ENCODE measurements at places on chromosomes 13 and 19.
A peak's percentile ranks its signal among the peaks of the same experiment; 100 is the strongest.

- DNase-seq = no peak
These were observed 730 bp upstream of the ABCC4 start for GRCh38 chr13:95301968-95302393.

DNA sequence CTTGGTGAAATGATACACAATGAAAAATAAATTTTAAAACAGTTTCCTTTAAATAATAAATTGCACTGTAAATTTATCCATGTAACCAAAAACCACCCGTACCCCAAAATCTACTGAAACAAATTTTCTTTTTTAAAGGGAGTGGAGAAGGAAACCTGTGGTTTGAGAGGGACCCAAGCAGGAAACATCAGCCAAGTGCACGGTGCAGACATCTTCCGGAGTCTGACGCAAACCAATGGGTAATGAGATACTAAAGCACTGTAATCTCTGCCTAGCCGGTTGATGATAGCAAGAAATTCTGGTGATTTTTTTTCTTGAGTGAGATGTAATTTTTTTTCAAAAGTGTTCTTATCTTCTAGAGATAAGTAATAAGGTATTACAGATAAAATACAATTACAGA lies 115.4 kb downstream of the ABCC4 start:
- DNase-seq = no peak

DNA sequence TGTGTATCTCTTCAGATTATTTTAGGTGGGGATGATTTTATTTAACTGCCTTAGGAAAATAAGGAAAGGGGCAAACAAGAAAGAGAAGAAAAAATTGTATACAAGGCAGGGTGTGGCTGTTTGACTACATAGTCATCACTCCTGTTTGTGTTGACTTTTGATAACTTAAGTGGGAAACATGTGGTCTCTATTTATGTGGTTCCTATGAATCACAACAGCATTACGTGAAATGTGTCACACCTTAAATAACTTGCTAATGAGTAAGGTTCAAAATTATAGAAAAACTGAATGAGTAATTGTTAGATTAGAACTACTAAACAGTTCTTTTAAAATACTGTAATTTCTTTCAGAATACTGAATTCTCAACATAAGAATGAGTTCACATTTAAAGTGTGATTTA lies 69.3 kb downstream of the LMO7 start:
- DNase-seq = no peak

- no peak for DNase-seq
These were observed 338.6 kb downstream of the KCNRG start for GRCh38 chr13:50353651-50354415.

DNA sequence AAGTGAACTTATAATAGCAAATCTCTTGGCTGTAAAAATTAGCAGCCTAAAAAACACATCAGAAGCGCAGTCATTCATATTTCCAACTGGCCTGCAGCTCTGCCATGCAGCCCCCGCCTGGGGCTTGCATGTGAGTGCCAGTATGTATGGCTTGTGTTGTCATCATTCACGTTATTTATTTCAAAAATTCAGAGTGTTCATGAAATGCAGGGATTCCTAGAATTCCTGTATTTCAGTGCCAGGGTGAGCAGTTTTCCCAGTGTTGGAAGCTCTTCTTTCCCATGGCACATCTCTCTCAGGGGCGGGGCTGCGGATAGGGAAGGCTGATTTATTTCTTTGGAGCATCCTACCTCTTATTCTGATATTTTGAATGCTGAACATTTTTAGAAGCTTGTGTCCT lies 234.6 kb downstream of the FGF9 start:
- no peak for DNase-seq

DNA sequence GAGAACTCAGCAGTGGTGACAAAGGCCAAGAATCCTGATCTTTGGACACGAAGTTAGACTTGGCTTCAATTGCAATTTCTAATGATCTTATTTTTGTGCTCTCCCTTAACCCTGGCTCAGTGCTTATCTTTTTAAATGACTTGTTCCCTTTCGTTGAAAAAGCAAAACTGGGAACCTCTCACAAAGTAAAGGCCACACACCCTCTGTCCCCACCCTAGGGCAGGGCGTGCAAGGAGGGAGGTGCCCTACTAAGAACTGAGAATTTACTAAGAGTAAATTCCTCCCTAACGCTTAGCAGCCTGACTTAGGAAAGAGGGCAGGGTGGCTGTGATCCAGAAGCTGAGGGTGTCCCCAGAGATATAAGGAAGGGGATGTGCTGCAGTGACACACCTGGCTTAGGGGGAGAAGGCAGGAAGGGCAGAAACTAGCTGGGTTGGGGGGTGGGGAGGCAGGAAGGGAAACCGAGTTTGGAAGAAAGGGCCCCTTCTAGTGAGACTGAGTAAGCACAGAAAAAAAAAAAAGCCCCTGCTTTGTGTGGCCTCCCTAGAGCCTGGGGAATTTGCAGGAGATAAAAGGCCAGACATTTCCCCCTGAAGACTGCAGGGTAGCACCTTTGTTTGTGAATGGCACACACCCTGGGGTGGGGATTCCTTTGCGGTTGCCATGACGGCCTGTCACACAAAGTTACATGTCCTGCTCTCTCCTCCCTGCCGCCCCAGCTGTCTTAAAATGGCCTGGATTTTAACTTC lies 435.1 kb downstream of the EFNB2 start:
- DNase-seq = no peak

DNA sequence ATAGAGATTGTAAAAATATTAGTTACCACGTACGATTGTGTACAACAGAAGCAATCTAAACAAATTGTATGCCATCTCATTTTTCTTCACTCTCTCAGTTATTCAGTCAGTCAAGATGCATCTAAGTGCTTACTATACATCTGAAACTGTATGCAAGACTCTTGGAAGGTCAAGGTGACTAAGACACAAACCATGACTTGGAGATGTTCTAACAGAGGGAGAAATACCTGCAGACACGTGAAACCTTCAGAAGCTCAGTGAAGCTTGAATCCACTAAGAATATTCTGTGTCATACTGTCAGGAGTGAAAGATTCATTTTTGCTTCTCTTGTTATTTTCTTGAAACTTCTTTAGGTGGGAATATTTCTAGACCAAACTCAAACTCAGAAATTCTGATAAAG lies 365.4 kb downstream of the ITGBL1 start:
- no peak for DNase-seq

DNA sequence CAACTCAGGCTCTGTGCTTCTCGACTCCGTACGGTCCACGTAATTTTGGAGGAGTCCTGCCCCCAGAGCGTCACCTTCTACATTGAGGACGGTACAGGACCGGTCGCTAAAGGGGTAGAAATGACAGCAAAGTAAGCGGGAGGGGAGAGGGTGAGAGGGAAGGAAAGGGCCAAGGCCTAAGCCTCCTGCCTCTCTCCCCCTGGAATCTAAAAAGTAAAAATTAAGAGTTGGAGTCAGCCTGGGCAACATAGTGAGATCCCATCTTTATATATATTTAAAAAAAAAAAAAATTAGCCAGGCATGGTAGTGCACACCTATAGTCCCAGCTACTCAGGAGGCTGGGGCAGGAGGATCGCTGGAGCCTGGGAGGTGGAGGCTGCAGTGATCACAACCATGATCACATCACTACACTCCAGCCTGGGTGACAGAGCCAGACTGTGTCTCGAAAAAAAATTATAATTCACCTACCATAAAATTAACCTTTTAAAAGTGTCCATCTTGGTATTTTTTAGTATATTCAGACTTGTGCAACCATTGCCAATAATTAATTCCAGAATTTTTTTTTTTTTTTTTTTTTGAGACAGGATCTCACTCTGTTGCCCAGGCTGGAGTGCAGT lies 12.6 kb downstream of the SLC1A5 start:
- DNase-seq = no peak

- DNase-seq = no peak
These were observed 165.8 kb downstream of the KDM4B start for GRCh38 chr19:5134691-5135090.

DNA sequence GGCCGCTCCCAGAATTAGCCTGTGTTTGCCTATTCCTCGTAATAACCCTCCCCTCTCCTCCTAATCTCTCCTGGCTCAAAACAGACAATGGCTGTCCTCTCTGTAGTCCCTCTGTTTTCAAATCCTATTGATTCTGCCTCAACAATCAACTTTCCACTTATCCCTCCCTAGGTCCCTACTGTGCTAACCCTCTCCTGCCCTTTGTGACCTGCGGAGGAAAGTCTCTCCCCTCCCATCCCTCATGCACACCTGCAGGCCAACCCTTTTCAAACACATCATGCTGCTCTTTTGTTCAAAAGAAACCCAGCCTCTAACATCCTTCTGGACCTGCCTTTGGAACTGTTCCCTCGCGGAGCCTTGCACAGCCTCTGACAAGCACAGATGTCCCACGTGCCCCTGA lies 37.3 kb downstream of the CILP2 start:
- DNase-seq = no peak

- no peak for DNase-seq
These were observed 165.4 kb downstream of the KCTD12 start for GRCh38 chr13:76720821-76721220.

- no peak for DNase-seq
These were observed 564.3 kb downstream of the SLITRK5 start for GRCh38 chr13:88235441-88235840.

GRCh38 chr19:50628146-50628545 lies 11.5 kb downstream of the SYT3 start:
- no peak for DNase-seq

GRCh38 chr13:77502104-77502720 lies 33.3 kb upstream of the SCEL start:
- no peak for DNase-seq

- DNase-seq = no peak
These were observed 63.0 kb downstream of the TBC1D4 start for GRCh38 chr13:75418997-75419396.

DNA sequence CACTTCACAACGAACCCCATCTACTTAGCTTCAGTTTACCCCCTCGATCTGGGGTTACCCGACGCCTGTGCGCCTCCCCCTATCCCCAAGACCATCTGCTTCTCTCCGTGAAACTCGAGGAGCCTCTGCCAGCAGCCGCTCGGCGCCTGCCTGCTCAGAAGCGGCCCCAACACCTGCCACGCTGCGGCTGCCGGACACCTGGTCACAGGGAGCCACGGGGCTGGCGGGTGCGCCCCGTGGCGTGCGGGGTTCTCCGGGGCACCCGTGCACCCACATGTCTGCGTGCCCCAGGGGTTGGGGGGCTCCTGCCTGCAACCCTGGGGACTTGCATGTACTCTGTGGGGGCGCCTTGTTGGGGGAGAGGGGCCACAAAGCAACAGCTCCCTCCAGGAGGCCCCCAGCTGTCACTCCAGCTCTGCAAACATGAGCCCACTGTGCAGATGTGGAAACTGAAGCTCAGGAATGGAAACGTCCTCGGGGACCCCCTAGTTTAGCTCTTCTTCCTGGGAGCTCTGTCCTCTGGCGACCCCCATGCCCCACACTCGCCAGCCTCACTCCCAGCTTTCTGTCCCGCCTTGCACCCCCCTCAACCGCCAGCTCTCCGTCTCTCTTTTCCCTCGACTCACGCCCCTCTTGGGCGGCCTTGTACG lies 7.0 kb upstream of the SEMA6B start:
- DNase-seq = no peak

DNA sequence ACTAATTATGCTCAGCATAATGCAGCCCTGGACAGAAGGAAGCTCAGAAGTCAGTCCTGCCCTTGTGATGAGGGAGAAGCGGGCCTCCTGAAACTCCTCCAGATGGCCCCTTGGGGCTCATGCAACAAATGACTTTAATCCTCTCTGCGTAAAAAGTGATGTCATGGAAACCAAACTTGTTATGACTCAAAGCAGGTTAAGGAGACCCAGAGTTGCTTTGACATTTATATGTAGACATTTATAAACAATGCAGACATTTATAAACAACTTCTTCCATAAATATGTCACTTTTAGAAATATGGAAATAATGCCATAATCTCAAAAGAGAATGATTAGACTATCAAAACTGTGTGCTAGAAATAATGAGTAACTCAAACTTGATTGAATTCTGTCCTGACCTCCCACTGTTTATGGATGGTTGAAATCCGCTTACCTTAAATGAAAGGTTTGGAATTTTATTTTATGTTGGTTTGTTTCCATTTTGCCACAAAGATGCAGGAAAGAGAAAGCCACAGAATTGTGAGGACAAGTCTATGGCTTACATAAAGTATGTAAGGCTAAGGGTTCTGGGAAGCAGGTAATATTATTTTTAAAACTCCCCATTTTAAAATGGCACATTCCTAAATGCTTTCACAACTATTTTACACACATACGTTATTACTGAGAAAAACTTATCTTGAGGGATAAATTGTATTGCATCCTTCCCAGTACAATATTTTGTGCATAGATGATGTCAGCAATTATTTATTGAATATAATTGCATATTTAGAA lies 73.7 kb downstream of the CYSLTR2 start:
- no peak for DNase-seq

GRCh38 chr13:40770609-40770933 lies 419 bp downstream of the MRPS31 start:
- peak; percentile 20 for DNase-seq

DNA sequence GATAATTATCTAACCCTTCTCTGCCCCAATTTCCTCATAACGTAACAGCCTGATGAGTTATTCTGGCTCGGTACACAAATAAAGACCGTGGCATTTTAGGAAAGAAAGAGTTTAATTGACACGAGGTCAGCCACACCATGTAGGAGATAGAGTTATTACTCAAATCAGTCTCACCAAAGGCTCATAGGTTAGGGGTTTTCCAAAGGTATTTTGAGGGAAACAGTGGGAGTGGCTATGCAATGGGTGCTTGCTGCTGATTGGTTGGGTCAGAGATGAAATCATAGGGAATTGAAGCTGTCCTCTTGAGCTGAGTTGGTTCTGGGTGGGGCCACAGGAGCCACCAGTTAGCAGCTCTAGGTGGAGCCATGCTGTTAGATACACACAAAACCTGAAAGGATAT lies 137.5 kb downstream of the FREM2 start:
- no peak for DNase-seq

- DNase-seq = no peak
These were observed 505.3 kb downstream of the COG6 start for GRCh38 chr13:40160618-40161350.

GRCh38 chr13:71278512-71278911 lies 588.5 kb downstream of the DACH1 start:
- no peak for DNase-seq

GRCh38 chr19:40691421-40692211 lies 1.2 kb upstream of the NUMBL start:
- no peak for DNase-seq

- no peak for DNase-seq
These were observed 1.7 kb upstream of the MUC16 start for GRCh38 chr19:9011875-9012274.

DNA sequence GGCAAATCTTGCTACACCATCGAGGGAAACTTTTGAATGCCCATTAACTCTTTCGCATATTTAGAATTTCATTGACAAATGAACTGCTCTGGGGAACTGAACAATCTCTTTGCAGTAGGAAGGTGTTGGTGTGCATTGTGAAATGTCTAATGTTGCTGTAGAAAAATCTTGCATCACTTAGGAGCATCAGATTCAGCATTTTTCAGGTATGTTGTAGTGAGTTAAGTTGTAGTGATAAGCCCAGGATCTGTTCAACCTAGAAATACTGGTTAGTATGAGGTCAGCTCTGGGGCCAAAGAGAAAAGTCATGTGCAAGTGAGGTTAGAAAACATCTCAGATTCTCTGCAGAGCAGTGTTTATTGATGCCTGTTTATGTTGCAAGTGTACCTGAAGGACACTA lies 4.1 kb downstream of the FRY start:
- no peak for DNase-seq
